Activated CD4-positive, alpha-beta memory T cell treated with anti-CD3 and anti-CD28 coated beads, Interleukin-2, amount 10 ng/mL, durations not matched to agents 7 days and 5 days (primary cell): ENCODE measurements at places on chromosomes 1 and 21. TPM values are rescaled to one million over a fixed set of nuclear protein-coding genes. Genes with fewer than 3 reads are reported as not detected.

The NBPF6 gene
- total RNA-seq: not detected

The CCDC28B gene
- total RNA-seq: 20.2 TPM

The CIART gene
- total RNA-seq: 1.7 TPM

The TESK2 gene
- 4.3 TPM for total RNA-seq

The ZNF648 gene
- not detected for total RNA-seq

The HES3 gene
- total RNA-seq: not detected

The HSF2BP gene
- 0.15 TPM for total RNA-seq

The PPIAL4G gene
- 0.45 TPM for total RNA-seq

The ZDHHC18 gene
- 76.3 TPM for total RNA-seq

The UBL4B gene
- total RNA-seq: not detected

The FAM72C gene
- 21.0 TPM for total RNA-seq

The ASPM gene
- 73.0 TPM for total RNA-seq

The GJB4 gene
- not detected for total RNA-seq

The UBXN11 gene
- total RNA-seq: 46.9 TPM

The NEXN gene
- total RNA-seq: 0.95 TPM

The LAMC2 gene
- not detected for total RNA-seq

The KCNJ6 gene
- total RNA-seq: not detected

The BLACAT1 gene
- 0.65 TPM for total RNA-seq

The SIM2 gene
- total RNA-seq: 0.68 TPM

The RAVER2 gene
- total RNA-seq: 1.6 TPM

The RORC gene
- total RNA-seq: 25.8 TPM

The C1orf185 gene
- not detected for total RNA-seq
